Dermis blood vessel endothelial cell (primary cell): ENCODE measurements at places on chromosomes 16 and 17.

DNA sequence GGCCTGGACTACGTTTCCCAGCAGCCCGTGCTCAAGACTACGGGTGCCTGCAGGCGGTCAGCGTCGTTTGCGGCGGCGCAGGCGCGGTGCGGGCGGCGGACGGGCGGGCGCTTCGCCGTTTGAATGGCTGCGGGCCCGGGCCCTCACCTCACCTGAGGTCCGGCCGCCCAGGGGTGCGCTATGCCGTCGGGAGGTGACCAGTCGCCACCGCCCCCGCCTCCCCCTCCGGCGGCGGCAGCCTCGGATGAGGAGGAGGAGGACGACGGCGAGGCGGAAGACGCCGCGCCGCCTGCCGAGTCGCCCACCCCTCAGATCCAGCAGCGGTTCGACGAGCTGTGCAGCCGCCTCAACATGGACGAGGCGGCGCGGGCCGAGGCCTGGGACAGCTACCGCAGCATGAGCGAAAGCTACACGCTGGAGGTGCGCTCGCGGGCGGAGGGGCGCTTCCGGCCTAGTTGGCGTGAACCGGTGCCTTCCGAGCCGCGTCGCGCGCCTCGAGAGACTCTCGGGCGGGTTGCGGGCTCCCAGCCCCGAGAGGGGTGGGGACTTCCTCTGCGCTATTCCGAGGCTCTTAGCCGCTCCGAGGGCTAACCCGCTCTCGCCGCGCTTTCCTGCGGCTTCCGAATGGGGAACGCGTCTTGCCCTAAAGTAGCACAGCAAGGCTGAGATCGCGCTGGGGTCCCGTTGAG lies at the start of gene RBL2:
Gene RBL2, plus strand, starts transcription at position 95 of the 689 bp plus-strand sequence. Its CDS starts 86 bp downstream, at position 181.
- DNase-seq: peak; percentile 91

GRCh38 chr17:50283246-50283645 lies 9.0 kb downstream of the TMEM92 start:
- no peak for DNase-seq

DNA sequence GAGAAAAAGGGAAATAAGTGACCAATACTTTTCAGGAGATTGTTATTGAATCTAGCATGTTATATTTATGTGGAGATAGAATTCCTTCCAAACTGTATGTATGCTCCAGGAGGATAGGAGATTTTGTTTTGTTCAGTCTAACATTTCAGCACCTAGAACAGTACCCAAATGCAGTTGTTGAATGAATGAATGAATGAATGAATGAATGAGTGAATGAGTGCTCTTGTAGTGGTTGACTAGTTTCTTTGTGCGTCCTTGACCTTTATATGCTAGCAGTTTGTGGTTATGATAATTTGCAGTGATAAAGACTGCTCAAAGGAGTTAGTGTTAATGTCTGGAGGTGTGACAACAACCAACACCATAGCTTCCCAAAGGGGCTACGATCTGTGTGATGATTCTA lies 663.5 kb upstream of the GOT2 start:
- no peak for DNase-seq

GRCh38 chr16:22174642-22175041 lies 12.3 kb downstream of the SDR42E2 start:
- no peak for DNase-seq

GRCh38 chr17:61058066-61058465 lies 341.6 kb upstream of the TBX2 start:
- no peak for DNase-seq

DNA sequence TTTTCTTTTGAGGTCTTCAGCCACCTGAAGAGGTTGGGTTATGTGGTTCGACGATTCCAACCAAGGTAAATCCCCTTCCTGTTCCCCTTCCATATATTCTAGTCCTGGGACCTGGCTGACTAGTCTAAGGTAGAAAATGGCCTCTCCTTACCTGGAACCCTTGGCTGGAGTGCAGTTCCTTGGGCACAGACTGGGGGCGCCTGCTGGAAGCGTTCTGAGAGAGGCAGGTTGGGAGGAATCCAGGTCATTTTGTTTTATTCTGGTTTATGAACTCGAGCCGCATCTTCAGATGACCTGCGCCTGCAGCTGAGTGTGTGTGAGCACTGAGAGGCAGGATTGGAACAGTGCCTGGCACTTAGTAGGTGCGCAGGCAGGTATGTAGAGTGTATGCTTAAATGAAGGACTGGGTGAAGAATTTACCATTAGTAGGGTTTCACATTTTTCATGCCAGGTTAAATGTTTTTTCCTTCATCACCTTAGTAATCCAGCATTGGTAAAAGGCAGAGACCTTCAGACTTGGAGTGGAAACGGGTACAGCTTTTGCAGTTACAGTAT lies 2.7 kb downstream of the TSEN54 start:
- no peak for DNase-seq

GRCh38 chr16:23145608-23146007 lies 3.6 kb downstream of the USP31 start:
- DNase-seq: peak; percentile 67

DNA sequence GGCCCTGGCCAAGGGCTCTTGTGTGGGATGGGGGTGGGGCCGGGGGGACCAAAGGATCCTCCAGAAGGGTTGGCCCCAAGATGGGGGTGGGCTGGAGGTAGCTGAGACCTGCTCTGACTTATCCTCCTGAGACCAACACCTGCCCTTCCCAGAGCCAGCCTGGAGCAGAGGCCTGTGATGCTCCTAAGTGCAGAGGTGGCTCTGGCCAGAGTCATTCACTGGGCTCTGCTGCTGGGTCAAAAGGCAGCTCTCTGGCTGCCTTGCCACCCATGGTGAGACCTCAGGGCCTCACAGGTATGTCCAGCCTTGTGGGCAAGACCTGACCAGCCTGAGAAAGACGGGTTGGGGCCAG lies 393 bp downstream of the SERPINF2 start:
- DNase-seq: no peak

GRCh38 chr17:2724784-2725164 lies 13.2 kb upstream of the CLUH start:
- DNase-seq: peak; percentile 61

DNA sequence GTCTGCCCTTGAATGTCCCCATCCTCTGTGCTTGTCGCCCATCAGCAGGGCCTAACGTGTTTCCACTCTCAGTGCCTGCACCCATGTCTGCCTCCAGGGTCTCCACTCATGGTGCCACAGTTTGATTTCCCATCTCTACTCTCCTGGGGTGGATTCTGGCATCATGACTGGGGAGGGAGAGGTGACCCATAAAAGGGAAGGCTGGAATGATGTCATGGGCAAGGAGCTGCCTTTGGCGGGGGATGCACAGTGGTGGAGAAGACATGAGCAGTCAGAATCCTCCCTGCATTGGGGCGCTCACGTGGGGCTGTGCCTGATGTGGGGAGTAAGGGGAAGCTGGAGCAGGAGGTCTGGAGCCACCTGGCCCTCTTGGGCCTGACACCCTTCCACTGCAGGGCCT lies 100.9 kb downstream of the USP22 start:
- DNase-seq: no peak

- DNase-seq: no peak
These were observed 94.6 kb downstream of the YPEL2 start for GRCh38 chr17:59426031-59426430.

- DNase-seq: no peak
These were observed 38.6 kb downstream of the NEUROD2 start for GRCh38 chr17:39569126-39569525.

DNA sequence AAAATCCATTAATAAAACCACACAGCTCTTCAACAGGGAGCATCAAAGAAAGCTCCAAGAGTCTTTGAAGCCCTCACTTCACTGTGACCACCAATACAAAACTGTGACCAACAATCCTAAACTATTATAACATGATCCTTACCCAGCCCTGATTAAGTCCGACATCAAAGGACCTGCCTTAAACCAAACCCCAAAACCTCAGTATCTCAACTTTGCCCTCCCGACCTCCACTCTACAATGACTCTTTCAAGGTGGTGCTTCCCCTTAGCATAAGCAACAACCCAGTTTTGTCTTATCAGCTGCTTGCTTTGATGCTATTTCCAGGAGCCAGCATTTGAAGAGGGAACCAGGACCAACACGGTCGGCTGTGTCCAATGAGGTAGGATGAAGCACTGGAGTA lies 8.5 kb upstream of the PRSS22 start:
- DNase-seq: no peak

- peak; percentile 76 for DNase-seq
These were observed 6.5 kb upstream of the NUBP1 start for GRCh38 chr16:10737068-10737625.

DNA sequence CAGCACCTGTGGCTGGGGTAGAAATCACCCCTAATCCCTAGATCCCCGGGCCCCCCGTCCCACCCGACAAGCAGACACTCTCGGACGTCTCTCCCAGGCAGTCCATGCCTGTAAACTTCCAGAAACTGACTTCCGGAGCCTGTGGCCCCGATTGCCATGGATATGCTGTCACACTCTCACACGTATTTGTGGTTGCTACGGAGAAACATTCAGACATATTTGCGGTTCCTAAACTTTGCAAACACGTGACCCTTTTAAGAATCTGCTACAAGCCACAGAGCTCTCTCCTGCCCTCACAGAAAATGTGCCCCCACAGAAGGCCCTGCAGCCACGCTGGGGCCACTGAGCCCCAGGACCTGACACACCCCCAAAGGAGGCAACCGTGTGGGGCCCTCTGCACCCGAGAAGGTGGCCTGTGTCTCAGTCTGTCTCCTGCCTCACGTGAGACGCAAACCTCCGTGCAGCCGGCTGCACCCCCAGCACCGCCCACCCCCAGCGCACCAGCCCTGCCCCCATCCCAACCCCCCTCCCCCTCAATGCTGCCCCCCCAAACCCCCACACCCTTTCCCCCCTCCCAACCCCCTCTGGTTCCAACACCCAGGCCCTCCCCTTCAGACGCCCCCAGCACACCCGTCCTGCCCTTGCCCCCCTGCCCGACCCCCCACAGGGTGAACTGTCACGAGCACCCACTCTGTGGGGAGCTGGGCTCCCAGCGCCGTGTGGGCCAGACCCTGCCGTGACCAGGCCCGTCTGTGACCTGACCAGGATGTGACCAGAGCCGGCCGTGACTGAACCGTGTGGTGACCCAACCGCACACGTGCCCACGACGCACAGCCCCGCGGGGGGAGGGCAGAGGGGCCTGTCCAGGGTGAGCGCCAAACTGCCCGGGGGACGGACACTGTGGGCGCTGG lies 66.3 kb upstream of the METRNL start:
- DNase-seq: no peak
